ENCODE measurements at places on chromosomes 11 and 22.

DNA sequence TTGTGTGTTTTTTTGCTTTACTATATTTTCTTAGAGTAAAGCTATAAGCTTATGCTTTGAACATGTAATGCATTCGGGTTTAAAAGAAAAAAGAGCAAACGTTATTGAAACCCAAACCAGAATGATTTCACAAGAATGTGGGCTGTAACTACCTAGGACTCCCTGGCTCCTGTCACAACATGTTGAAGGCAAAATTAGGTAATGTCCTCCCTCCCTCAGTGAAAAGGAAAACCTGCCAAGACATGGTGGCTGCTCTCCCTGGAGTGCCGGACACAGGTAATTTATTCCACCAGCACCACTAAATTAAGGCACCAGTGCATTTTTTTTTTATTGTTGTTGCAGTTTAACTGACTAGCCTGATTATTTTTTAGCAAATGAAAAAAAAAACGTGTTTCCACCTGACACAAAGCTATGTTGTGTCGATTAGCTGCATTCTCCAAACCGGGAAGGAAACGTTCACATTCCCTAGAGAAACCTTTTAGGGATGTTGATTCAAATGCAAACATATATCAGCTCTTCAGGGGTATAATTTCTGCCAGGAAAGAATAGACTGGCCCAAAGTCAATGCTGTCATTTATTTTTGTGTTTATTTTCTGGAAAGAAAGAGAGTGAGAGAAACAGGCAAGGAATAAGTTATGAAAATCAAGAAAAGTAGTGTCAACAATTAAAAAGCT is 134.6 kb downstream of the CCDC34 start:
- DNase-seq: no peak

DNA sequence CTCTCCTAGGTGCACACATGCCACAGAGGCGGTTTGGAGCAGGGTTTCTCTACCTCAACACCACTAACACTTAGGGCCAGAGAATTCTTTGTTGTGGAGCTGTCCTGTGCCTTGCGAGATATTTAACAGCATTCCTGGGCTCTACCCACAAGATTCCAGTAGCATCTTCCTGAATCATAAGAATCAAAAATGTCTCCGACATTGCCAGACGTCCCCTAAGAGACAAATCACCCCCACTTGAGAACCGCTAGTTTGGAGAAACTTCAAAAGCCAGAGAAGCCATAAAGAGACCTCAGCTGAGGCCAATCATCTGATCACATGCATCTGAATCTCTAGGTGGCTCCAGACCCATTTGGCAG is 16.1 kb downstream of the MFNG start:
- no peak for DNase-seq

DNA sequence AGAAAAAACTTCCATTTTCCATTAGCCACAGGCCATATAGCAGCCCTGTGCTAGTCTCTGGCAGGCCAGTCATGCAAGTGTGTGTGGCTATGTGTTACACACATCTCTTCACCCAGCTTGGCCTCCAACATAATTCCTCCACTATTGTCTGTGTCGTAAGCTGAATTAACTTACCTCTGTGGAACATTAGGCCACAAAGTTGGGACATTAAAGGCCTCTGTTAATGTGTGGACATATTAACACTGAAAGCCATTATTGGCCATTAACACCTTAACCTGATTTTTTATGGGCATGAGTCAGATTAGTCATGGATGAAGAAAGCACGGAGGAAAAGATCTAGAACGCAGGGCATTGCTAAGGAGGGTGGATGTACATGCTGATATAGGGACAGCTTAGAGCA is 100.1 kb downstream of the DBX1 start:
- DNase-seq: no peak

- no peak for DNase-seq
Measured at GRCh38 chr11:58957922-58958321, 18.6 kb downstream of the GLYATL1 start.

GRCh38 chr11:12691473-12691872 is 17.3 kb downstream of the TEAD1 start:
- DNase-seq: no peak

- peak; percentile 69 for DNase-seq
Measured at GRCh38 chr11:57778318-57779037, 16.9 kb downstream of the CTNND1 start.

- DNase-seq: no peak
Measured at GRCh38 chr11:9719566-9720289, 55.9 kb downstream of the SWAP70 start.

Data from dorsolateral prefrontal cortex (tissue), 122 donors.